Activated CD8-positive, alpha-beta memory T cell treated with anti-CD3 and anti-CD28 coated beads for 4 hours (primary cell): ENCODE measurements at places on chromosomes 6 and 20.

GRCh38 chr6:123533862-123534648 is 102.7 kb downstream of the TRDN start:
- no peak for DNase-seq

GRCh38 chr6:92688342-92688741 is 731.0 kb downstream of the EPHA7 start:
- no peak for DNase-seq

DNA sequence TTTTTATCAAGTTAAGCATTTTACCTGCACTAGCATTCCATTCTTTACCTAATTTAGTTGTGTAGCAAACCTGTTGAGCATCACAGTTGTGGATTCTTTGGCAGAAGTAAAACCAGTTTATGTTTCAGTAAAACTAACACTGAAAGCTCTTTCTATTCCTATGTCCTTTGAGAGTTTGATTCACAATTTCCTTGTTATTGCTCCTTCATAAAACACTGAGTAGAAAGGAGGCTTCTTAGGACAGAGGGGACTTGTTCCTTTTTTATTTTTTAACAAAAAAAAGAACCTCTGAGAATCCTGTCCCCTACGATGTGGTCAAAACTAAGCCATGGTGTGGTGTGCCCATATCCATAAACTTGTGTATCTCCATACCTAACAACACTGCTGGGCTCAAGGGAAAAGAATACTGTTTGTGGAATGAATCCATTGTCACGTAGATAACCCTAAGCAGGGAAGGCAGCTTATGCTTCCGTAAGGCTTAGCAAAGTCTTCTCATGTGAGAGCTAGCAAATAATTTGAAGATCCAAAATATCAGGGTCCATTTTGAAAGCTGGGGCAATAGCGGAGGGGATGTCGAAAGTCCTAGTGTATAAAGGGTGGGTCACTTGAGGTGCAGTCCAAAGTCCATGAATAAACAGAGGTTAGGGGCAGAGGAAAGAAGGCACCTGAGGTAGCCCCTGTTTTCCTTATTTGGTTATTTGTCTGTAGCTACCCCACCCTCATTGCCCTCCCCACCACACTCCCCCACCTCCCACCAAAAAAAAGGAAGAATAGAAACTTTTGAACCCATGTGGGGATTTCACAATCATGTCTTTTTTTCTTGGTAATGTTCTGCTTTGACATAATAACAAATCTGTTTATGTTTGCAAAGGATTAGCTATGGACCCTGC is 71.0 kb downstream of the PLAGL1 start:
- no peak for DNase-seq

GRCh38 chr6:100719883-100720682 is 161.0 kb downstream of the ASCC3 start:
- DNase-seq = no peak

- no peak for DNase-seq
Observed at GRCh38 chr20:5877128-5877527, 73.2 kb downstream of the TRMT6 start.

DNA sequence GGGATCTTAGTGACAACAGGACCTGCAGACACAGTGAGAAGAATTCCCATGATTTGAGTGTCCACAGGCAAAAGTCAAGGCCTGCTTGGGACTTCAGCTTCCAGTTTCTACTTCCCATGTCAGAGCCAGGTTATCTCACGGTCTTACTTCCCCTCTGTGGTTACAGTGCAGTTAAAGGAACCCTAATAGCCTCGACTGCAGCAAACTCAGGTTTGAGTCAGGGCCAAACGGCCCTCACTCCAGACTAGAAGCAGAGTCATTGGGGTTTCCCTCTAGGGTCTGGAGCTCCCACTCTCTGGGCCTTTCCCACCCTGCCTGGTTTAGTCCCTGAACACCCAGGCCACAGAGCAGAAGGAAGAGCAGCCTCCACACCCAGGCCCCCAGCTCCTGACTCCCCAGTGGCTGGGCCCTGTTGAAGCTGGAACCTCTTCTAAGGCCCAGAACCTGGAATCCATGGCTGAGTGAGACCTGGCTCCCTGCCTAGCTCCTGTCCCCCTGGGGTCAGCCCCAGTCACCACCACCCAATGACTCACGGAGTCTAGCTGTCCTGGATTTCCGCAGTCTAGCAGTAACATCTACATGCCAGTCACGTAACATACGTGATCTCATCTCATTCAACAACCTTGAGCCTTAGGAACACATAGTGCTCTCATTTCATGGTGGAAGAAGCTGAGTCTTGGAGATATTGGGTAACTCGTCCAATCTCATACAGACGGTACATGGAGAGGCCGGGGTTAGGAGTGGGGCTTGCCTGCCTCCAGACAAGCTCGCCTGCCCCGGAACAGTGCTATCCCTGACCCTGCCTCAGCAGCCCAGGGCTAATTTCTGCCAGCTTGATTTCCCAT is 9.2 kb upstream of the GHRH start:
- DNase-seq = no peak

GRCh38 chr6:81623106-81623759 is 129.2 kb downstream of the TENT5A start:
- DNase-seq = no peak

- DNase-seq = no peak
Observed at GRCh38 chr6:97040355-97040860, 115.9 kb downstream of the KLHL32 start.

DNA sequence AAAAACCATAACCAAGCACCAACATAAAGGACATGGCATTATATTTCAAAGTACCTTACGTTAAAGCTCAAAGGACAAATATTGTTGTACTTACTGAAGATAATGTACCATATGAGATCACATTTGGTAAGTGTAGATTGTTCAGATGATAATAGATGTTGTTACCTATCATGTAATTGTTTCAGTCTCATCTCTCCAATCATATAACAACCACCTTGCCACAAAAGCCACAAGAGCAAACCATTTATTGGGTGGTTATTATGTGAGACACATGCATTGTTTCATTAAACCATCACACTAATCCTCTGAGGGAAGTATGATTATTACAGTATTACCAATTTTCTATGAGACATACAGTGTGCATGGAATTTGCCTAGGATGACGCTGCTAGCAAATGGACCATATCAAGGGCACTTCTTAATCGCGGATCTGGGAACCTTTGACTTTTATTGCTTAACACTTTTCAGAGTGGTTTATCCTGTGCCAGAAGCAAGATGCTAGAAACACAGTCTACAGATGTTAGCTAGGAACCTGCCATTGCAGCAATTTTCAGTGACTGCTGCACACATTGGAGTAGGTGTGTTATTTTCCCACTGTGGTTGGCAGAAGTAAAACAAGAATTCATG is 149.8 kb upstream of the AKIRIN2 start:
- no peak for DNase-seq

DNA sequence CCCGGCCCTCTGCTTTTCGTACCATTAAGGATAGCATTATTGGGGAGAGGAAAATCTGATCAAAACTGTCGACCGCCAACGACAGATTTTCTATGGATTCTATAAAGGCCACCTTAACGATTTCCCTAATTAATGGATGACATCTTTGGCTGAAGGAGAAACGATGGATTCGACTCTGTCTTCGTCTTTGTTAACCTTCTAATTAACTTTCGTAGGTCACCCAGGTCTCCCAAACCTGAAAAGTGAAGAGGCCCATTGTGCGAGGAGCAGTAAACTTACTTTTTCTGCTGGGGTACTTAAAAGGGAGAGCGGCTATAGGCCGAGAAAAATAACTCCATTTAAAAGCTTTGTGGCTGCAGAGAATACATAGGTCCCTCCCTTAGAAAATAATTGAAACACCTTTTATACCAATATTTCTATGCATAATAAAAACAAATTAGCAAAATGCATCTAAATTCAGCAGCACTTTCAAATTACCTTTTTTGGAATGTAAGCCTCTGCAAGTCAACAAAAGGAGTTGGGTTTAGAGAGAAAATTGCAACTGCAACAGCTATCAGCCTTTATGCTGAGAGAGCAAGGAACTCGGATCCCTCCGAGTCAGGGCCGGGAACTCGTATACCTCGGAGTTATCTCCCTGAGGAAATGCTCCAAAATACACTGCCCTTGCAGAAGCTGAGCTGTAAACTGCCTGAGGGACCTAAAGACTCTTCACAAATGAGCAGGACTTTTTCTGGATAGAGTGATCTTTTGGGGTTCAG is 31.4 kb upstream of the NR2E1 start:
- DNase-seq = no peak

- DNase-seq = no peak
Observed at GRCh38 chr6:44969446-44970185, 358.5 kb upstream of the RUNX2 start.

GRCh38 chr6:161365633-161366032 is 91.8 kb upstream of the AGPAT4 start:
- no peak for DNase-seq

GRCh38 chr6:85641522-85641896 is 1.2 kb downstream of the SYNCRIP start:
- DNase-seq = no peak

DNA sequence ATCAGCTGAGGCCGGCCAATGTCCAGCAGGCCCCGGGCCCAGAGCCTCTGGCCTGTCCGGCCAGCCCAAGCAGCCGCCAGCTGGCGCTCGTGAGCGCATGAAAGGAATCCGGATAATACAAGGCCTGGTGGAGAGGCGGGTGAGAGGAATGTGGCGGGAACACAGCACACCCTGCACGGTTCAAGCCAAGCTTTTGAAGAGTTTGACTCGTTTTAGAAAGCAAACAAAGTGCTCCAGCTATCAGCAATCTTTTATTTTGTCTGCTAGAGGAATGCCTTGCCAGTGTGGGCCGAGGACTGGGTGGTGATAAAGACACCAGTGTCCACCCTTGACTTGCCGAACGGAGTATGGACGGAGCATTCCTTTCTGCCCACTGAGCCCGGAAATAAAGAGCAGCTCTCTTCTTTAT is 9.3 kb upstream of the NEDD9 start:
- DNase-seq = no peak

GRCh38 chr20:60990643-60991042 is 261.4 kb upstream of the CDH4 start:
- DNase-seq = no peak

DNA sequence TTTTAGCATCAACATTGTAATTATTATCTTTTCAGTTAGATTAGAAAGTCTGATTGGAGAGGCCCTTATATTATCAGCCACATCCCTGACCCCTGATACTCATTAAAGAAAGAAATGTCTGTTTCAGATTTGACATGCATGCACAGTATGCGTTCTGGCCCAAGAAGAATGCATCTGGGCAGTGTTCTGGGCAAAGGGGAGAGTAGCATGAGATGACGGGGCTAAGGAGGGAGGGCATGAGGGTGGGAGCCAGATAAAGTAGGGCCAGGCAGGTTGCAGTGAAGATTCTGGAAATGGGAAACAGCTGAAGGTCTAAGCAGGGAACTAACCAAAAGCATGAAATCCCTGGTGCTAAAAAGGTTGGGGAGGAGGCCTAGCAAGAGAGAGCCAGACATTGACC is 7.3 kb downstream of the SAYSD1 start:
- no peak for DNase-seq

DNA sequence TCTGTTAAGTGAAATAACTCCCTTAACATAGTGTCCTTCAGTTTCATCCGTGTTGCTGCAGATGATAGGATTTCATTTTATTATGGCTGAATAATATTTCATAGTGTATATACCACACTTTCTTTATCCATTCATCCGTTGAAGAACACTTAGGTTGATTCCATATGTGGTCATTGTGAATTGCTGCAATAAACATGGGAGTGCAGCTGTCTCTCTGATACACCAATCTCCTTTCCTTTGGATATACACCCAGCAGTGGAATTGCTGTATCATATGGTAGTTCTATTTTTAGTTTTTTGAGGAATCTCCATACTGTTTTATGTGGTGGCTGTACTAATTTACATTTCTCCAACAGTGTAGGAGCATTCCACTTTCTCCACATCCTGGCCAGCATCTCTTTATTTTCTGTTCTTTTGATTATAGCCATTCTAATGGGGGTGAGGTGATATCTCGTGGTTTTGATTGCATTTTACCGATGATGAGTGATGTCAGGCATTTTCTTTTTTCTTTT is 193.2 kb downstream of the SLC16A10 start:
- DNase-seq = no peak

- DNase-seq = no peak
Observed at GRCh38 chr20:16007962-16008361, 565.3 kb downstream of the KIF16B start.

DNA sequence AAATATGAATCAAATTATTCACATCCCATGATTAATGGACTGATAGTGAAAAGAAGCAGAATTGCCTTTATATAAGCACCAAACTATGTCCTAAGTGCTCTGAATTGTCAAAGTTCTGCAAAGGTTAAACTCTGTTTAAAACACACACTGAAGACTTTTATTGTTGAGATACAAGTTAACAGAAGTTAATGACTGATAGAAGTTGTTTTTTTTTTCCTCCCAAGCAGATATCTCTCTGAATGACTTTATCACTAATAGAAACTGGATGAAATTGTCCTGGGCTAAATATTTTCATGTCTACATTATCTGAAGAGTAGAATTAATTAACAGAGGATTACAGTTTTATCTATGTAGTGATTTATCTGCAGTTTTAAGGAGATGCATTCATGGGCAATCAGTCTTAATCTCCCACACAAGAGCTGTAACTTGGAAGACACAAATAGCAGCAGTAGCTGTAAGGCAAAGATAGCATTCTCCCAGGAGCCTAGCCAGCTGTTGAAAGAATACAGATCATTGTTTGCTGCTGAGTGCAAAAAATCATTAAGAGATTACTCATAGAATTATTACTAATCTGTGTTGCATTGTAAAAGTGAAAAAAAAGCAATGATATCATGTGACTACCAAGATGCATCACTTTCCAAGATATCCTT is 49.9 kb downstream of the BMP5 start:
- DNase-seq = no peak

GRCh38 chr6:56803594-56803993 is 151.3 kb upstream of the BEND6 start:
- DNase-seq = no peak

DNA sequence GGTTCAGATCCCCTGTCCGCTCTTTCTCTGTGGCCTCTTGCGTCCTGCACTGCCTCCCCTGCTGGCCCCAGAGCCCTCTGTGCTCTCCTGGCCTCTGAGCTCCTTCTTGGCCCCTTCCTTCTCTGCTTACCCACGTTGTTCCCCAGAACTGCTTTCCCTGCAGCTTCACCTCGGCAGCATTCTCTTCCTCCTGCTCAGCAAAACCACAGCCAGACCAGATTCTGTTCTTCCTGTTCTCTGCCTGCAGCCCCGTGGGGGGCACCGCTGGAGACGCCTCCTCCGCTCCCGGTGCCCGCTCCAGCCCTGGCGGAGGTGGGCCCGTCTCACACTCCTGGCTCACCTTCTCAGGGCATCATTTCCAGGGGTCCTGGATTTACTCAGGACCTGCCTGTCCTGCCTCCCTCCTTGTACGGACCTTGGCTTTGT is 59.7 kb downstream of the TCP11 start:
- DNase-seq = no peak

- no peak for DNase-seq
Observed at GRCh38 chr6:137704802-137705159, 162.3 kb upstream of the TNFAIP3 start.

DNA sequence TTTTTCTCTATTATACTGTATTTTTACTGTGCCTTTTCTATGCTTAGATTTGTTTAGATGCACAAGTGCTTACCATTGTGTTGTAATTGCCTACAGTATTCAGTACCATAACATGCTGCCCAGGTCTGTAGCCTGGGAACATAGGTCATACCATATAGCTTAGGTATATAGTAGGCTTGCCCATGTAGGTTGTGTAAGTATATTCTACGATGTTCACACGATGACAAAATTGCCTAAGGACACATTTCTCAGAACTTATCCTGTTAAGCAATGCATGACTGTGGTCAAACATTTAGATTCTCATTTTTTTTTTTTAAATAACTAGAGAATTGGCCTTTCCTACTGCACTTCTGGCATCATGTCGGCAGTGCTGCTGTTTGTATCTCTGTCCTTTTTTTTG is 253.7 kb upstream of the SUPT3H start:
- DNase-seq = no peak
